ENCODE measurements at places on chromosomes 7 and 10. TPM values are rescaled to one million over a fixed set of nuclear protein-coding genes. Genes with fewer than 3 reads are reported as not detected.

DNA sequence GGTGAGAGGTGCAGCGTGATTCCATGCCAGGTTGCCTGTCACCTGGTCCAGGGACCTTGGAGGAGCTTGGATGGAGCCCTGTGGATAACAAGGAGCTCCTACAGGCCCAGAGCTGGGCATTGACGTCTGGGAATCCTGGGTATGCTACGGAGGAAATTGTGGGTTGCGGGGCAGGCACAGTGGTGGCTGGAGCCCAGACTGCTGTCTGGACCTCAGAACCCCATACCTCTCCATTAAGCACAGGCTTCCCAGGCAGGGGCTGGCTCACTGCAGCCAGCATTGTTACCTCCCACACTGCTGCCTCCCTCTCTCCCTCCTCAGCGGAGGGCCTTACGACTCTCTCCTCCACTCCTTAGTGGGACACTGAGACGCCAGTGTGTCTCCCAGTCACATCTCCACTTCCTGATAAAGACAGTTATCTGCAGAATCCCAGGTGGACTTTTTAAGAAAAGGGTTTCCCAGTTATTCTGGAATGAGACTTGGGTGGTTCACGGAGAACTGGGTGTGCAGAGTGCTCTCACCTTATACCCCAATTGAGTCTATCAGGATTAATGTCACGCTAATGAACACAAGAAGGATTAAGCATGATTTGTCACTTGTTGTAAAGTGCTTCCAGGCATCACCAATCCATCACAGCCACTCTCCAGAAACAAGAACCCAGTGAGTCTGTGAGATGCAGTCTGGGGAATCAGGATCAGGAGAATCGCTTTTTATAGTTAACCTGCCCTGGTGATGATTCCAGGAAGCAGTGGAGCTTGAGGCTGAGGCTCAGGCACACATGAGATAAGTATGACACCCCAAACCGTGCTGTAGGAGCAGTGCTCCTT is 309.4 kb downstream of the RPS24 start:
- DNase-seq: no peak

GRCh38 chr7:133428876-133429275 is 176.0 kb downstream of the EXOC4 start:
- DNase-seq: no peak

Gene OGDH
- 677 TPM for total RNA-seq

Gene C1QL3
- not detected for total RNA-seq

Measured in left ventricle myocardium inferior (tissue), 1 donor.